ENCODE measurements at places on chromosomes 7 and 10. TPM values are rescaled to one million over a fixed set of nuclear protein-coding genes. Genes with fewer than 3 reads are reported as not detected.
A peak's percentile ranks its signal among the peaks of the same experiment; 100 is the strongest.

PRPS1L1 gene
- not detected for total RNA-seq

- no peak for DNase-seq
Observed at GRCh38 chr10:45144326-45145070, 143.8 kb downstream of the ZNF22 start.

KLF14 gene
- not detected for total RNA-seq

DRGX gene
- 0.16 TPM for total RNA-seq

GRCh38 chr10:101222683-101223273 is 6.5 kb downstream of the LBX1 start:
- DNase-seq = no peak

PCDH15 gene
- total RNA-seq = not detected

- no peak for DNase-seq
Observed at GRCh38 chr7:106010331-106010730, 47.3 kb downstream of the CDHR3 start.

- no peak for DNase-seq
Observed at GRCh38 chr10:106609470-106610266, 554.8 kb downstream of the SORCS1 start.

DNA sequence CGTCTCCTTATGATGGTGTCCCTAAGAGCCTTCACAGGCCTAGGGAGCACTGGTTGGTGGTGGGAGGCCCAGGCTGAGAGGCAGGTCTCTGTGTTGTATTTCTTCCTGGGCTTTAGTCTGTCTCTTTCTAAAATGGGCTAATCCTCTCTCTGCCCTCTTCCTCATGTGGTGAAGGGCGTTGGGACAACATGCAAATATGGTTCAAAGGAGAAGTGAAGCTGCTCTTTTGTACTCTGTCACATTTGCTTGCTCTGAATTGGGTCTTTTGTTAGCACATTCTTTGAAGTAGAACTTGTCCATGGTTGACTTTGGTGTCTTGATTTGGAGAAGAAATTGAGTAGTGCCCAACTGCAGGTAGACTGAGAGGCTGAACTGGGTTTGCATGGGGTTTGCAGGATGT is 814 bp downstream of the HK1 start:
- DNase-seq = no peak

- DNase-seq = no peak
Observed at GRCh38 chr10:110804376-110804775, 67.4 kb upstream of the PDCD4 start.

PTPN20 gene
- total RNA-seq = 4.9 TPM

- DNase-seq = peak; percentile 13
Observed at GRCh38 chr7:150941351-150942000, 36.6 kb downstream of the KCNH2 start.

GRCh38 chr7:116788572-116789197 is 73.7 kb upstream of the CAPZA2 start:
- no peak for DNase-seq

- peak; percentile 69 for DNase-seq
Observed at GRCh38 chr10:128036746-128037543, 89.3 kb downstream of the MKI67 start.

CLRN3 gene
- total RNA-seq = 76.8 TPM

DNA sequence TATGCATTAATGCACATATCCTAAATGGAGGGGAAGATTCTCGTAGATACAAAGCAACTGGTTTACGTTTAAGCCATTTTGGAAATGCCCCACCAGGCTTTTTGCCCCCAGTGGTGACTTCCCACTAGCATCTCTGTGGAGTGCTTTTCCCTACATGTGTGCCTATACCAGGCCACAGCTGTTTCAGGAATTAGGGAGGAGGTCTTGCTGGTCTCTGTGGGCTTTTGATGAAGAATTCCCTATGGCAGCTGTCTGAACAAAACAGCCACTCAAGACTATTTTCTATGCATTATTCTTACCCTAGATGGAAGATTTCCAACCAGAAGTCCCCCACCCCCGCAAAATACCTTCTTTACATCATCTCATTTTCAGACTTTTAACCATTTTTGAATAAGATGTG is 52.0 kb upstream of the NMT2 start:
- DNase-seq = no peak

- DNase-seq = no peak
Observed at GRCh38 chr7:156505876-156506275, 134.7 kb upstream of the RNF32 start.

- no peak for DNase-seq
Observed at GRCh38 chr10:56351909-56352630, 9.0 kb downstream of the ZWINT start.

DNA sequence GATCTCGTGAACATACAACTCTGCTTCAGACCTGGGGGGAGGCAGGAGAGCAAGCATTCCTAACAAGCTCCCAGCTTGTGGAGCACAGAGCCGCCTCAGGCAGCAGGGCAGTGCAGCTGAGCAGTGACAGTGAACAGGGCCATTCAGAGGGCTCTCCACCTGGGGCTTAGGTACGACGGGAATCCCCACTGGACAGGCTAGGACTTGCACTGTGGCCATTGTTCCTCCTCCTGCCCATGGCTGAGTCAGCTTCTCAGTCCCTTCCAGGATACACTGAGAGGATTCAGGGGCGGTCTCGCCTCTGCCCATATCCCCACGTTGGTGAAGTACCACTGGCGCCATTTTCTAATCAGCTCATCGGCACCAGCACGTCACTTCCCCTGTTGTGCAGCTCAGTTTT is 71.1 kb downstream of the FIGNL1 start:
- no peak for DNase-seq

GRCh38 chr7:66634816-66635215 is 6.1 kb downstream of the KCTD7 start:
- no peak for DNase-seq

GRCh38 chr7:16787127-16787526 is 17.7 kb downstream of the AGR2 start:
- DNase-seq = no peak

DNA sequence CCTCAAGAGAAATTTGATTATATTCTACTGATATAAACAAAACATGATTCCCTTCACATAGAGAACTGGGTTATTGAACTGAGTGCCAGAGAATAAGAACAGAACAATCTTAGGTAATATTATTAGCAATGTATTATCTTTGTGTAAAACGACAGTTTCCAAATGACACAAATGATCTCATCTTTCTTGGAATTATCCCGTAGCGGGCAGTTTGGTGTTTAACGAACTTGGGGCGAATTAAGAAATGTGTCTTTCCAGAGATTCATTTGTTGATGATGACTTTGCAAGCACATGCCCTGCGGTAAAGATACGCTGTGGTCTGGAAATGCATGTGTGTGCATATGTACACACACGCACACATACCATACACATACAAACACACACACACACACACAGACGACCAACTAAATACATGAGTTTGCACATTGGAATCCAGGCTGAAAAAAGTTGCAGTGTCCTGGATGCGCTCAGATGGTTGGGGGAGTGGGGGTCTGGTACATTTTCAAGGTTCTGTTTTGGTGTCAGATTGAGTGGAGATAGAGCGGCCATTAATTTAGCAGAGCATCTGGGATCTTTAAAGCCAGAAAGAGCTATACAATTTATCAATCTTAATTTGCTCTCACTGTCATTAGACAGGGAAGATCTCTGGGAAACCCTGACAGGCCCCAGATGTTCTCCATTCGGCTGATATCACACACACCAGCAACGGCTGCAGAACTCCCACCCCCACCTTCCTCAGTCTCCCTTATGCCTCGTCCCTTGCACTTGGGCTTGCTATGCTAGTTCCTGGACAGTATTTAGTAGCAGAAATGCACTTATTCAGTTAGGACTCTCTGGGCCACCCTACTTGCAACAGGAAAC is 112.4 kb upstream of the FAM171A1 start:
- DNase-seq = no peak
